ENCODE measurements at places on chromosomes 16 and 17. TPM values are rescaled to one million over a fixed set of nuclear protein-coding genes. Genes with fewer than 3 reads are reported as not detected.

DNA sequence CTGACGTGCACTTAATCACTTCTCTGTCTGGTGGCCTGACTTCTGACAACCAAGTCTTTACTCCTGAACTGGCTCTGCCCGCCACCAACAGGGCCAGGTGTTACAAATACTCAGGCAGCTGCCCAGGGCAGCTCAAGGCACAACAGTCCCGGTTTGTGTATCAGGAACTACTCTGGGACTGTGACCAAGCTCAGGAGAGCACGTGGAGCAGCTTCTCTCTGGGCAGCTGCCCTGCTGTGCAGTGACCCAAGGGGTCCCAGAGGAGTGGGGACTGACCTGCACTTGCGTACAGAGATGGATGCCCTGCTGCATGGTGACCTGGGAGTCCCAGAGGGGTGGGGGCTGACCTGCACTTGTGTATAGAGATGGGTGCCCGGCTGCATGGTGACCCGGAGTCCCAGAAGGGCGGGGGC is 21.9 kb downstream of the LITAFD start:
- DNase-seq, result no peak

- no peak for DNase-seq
These were observed 179.6 kb upstream of the IRX3 start for GRCh38 chr16:54466233-54466632.

GRCh38 chr16:69126221-69126620 is 6.2 kb downstream of the CHTF8 start:
- no peak for DNase-seq

DNA sequence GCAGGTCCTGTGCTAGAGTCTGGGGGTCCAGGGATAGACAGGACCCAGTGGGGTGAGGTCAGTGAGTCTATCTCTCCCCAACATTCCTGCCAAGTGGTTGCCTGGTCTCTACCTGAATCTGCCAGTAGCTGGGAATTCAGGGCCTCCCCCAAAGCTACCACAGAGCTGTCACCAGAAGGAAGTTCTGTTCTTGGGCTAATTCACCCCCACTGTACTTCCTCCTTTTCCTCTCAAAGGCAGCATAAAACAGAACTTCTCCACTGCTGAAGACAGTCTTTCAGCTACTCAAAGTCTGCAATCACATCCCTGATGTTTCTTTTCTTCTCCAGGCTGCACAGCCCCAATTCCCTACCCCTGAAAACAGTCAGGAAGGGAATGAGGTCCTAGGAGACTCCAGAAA is 8.7 kb downstream of the CAMTA2 start:
- no peak for DNase-seq

GRCh38 chr17:73691321-73691766 is 47.1 kb upstream of the SDK2 start:
- no peak for DNase-seq

DNA sequence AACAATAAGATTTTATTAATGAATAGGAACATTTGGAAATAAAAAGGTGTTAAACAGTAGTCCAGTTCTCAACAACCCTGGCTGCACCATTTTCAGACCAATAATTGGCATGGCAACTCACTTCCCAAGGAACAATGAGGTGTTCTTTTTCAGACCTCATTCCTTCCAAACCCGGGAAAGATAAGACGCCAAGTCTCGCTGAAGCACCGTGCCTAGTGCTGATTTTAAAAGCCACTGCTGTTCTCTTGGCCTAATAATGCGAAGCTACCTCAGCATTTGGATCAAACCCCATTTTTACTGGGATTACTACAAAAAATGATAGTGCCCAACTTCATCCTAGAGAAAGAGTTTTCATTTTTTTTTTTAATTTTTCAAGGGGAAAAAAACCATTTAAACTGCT is 75.2 kb upstream of the NOL11 start:
- no peak for DNase-seq

DNA sequence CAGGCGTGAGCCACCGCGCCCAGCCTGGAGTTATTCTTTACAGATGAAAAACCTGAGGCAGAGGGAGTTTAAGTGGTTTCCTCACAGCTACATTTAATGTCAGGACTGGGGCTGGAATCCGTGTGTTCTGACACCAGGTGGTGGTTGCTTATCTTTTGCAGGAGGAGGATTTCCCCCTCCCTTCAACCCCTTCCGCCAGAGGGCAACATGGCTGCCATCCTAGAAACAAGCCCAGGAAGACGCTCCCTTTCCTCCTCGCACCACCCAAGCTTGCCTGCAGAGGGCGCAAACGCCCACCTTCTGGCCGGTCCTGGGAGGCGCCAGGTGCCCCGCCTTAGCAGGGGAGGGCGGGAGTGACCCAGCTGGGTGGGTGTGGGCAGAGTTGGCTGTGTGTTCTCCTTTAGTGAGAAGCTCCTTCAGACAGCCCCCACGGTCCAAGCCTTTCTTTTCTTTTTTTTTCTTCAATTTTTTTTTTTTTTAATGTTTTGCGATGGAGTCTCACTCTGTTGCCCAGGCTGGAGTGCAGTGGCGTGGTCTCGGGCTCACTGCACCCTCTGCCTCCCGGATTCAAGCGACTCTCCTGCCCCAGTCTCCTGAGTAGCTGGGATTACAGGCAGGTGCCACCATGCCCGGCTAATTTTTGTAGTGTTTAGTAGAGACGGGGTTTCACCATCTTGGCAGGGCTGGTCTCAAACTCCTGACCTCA is 9.9 kb upstream of the RAP1GAP2 start:
- DNase-seq, result peak; percentile 81

- DNase-seq, result no peak
These were observed 214.5 kb upstream of the CIBAR2 start for GRCh38 chr16:85326794-85327181.

LHX1 gene
- total RNA-seq, result not detected

ZFPM1 gene
- total RNA-seq, result 13.7 TPM

COG4 gene
- total RNA-seq, result 49.6 TPM

LPO gene
- total RNA-seq, result not detected

SLC2A4 gene
- total RNA-seq, result 11.2 TPM

CCL8 gene
- not detected for total RNA-seq

NPIPA3 gene
- total RNA-seq, result 1.6 TPM
